ENCODE measurements at places on chromosomes 2 and 18.

DNA sequence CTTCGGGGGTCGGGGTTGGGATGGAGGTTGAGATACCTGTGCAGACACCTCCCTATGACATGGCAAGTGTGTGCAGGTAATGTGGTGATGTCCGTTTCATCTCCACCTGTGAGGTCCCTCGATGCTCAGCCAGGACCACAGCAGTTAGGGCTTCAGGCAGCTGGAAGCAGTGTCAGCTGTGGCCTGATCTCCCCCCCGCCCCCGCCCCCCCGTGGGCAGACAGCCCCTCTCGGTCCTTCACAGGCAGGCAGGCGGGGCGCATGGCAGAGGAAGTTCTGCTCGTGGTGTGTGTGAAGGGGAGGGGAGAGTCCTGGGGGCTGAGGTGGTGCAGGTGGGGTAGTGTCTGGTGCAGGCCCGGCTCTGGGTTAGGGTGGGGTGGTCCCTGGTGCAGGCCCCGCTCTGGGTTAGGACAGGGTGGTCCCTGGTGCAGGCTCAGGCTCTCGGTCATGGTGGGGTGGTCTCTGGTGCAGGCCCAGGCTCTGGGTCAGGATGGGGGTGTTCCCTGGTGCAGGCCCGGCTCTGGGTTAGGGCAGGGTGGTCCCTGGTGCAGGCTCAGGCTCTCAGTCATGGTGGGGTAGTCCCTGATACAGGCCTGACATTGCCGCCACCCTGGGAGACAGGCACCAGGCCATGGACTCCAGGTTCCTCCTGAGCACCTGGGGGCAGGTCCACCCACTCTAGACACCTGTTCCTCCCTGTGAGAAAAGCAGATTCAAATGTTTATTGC is 94.3 kb downstream of the NFATC1 start:
- DNase-seq, result peak; percentile 69

DNA sequence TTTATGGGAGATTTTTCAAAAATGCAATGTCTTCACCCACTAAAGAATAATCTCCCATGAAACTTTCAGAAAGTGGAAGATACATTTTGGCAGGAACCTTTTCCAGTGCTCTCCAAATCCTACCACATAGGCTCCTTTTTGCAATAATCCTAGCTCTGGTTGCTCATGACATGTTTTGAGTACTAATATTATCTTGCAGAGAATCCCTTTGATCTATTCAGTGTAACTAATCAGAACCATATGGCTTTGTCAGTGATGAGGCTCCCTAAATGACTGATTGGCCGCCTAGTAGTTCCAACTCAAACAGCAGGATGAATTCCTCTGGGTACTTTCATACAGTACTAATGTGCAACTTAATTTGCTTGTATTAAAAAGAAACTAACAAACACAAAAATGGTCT is 544.0 kb upstream of the FAM98A start:
- DNase-seq, result no peak

DNA sequence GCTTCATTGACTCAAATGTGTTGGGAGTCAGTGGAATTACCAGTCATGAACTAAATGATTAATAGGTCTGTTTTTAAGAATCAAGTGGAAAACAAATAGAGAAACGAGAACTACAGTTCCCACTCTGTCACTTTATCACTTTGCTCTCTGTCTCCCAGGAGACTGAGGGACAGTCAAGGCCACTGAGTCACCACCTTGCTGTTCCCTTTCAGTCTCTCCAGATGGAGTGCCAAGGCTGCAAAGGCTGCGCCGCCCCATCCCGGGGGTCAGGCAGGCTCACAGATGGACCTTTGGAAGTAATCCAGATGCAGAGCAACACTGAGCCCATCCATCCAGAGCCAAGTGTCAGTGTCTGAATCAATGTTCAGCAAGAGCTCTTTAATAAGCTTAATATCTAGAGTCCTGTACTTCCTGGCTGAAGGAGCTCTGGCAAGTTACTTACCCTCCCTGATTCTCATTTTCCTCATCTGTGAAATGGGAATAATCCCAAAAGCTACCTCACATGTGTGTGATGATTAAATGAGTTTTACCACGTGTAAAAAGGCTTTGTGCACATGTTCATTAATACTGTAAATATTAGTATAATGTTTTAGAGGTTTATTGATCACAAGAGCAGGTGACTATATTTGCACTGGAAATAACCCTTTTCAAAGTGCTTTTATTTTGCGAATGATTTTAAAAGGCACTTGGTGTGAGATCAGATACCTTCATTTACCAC is 43.0 kb upstream of the EFEMP1 start:
- no peak for DNase-seq

DNA sequence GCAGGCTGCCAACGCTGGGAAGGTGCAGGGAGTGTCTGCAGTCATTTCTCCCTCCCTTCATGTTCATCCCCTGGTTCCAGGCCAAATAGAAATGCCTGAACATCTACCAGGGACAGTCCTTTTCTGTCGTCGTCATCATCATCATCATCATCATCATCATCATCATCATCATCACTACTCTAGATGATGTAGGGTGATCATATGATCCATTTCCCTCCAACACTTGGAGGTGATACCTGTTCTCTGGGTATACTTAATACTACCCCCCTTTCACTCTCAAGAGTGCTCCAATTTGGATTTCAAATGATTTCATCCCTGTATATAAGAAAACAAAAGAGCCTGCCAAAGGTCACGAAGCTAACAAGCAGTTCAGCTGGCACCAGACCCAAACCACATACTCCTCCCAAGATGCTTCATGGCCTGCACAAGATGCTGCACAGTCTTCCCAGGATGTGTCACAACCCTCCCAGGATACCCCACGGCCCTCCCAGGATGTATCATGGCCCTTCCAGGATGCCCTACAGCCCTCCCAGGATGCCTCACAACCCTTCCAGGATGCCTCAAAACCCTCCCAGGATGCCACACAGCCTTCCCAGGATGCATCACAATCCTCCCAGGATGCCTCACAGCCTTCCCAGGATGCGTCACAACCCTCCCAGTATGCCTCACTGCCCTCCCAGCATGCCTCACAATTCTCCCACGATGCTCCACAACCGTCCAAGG is 257.9 kb downstream of the DYSF start:
- no peak for DNase-seq

DNA sequence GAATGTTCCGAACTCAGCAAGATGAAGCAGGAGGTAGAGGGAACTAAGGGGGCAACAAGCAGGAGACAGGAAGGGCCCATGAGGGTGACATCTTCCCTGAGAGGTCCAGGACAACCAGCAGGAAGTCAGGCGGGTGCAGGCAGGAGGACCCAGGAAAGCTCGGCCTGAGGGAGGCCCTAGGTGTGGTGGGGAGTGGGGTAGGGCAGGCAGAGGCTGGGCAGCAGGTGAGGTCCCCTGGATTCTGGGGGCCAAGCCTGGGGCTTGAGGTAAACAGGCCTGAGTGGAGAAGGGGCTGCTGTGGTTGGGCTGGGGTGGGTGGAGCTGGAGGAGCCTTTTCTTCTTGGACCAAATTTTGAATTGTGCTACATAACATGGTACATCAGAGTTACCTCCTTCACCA is 4.1 kb upstream of the ALPG start:
- peak; percentile 57 for DNase-seq

GRCh38 chr2:71532327-71532726 is 79.0 kb downstream of the DYSF start:
- DNase-seq, result no peak

DNA sequence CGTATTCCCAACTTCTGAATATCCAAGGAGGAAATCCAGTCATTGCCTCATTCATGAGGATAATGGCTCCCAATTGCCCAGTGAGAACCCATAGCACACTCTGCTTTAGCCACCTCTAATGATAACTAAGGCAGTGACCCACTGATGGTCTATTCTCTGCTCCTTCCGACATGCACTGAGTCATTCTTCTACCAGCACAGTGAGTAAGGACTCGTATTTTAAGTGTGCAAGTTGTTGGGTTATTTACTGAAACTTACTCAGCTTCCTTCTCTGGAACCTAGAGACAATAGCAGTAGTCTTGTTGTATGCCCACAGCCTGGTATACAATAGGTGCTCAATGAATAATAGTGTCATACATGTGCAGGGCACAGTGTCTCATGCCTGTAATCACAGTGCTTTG is 81.1 kb upstream of the ZNF397 start:
- DNase-seq, result no peak

GRCh38 chr2:121469356-121469755 is 61.3 kb upstream of the RNU4ATAC start:
- no peak for DNase-seq

GRCh38 chr2:60486067-60486466 is 67.4 kb downstream of the BCL11A start:
- no peak for DNase-seq

GRCh38 chr2:239466755-239467271 is 66.0 kb upstream of the HDAC4 start:
- peak; percentile 49 for DNase-seq

DNA sequence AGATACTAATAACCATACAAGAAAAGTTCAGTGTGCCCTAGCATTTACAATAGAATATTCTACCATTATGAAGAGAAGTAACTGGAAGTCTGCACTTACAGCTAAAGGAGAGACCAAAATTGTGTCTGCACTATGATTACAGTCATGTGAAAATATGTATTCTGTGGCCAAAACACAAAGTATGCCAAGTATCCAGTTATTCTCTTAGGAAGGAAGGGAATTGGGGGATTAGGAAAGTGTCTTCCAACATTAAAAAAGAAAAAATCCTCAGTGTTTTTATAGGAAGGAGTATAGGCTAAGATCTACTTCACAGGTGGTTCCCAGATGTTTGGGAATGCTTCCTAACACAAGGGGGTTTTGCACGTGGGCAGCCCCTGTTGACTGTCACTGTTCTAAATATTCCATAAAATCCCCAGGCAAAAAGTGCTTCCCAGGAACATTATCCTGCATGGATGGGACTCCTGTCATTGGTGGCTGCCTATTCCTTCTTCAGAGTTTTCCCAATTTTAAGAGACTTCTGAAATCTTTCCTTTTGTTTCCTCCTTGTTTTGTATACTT is 180.2 kb upstream of the KLHL29 start:
- no peak for DNase-seq

DNA sequence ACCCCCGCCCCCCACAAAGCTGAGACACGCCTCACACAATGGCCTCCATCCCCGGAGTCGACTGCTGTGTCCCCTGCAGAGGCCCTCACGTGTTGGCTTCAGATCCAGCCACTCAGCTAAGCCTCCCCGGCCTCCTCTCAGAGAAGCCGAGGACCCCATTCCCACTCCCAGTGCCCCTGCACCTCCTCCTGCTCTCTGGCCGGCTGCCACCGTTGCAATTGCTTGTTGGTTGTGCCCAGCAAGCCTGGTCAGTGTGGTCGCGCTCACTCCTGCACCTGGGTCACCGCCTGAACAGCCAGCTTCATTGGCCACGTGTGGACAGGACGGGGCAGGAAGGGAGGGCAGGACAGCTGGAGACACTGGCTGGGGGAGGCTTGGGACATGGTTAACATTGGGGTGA is 191.5 kb upstream of the SALL3 start:
- peak; percentile 53 for DNase-seq

GRCh38 chr2:73080321-73081131 is 9.0 kb upstream of the SFXN5 start:
- DNase-seq, result no peak

- DNase-seq, result no peak
These were observed 66.8 kb upstream of the ATG16L1 start for GRCh38 chr2:233184669-233185068.

- no peak for DNase-seq
These were observed 84.4 kb downstream of the THNSL2 start for GRCh38 chr2:88254437-88255091.

DNA sequence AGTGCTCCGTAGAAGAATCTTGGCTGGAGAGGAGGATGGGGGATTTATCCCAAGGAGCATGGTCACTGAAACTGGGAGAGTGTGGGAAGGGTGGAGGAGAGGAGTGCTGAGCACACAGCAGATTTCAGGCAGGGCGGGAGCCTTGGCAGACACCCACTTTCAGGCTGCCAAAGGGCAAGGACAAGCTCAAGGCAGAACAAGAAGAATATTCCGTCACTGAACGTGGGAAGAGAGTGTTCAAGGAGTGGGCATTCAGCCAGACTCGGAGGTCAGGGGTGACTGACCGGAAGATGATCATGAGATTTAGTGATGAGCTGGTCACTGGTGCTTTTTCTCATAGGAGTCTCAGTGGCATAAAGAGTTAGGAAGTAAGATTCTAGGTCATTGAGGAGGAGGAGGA is 136.2 kb upstream of the RASGRP3 start:
- peak; percentile 86 for DNase-seq

DNA sequence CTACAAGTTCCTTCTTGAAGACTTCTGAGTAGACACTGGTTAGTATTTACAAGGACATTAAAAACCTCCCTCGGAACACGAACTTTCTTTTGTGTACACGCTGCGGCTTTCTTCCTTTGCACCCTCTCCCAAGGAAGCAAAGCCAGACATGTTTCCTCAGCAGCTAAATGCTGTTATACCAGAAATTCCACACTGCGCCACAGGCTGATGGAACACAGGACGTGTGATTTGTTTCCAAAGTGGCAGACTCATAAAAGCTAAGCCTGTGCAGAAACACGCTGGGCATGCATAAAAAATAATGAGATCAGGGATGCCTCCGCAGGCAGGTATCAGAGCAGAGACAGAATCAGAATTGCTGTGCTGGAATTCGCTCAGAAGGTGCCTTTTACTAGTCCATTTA is 73.0 kb upstream of the RGPD5 start:
- no peak for DNase-seq

- DNase-seq, result no peak
These were observed 60.7 kb downstream of the DGKD start for GRCh38 chr2:233414777-233415570.

- DNase-seq, result no peak
These were observed 2.1 kb upstream of the HSBP1L1 start for GRCh38 chr18:79962311-79962710.

DNA sequence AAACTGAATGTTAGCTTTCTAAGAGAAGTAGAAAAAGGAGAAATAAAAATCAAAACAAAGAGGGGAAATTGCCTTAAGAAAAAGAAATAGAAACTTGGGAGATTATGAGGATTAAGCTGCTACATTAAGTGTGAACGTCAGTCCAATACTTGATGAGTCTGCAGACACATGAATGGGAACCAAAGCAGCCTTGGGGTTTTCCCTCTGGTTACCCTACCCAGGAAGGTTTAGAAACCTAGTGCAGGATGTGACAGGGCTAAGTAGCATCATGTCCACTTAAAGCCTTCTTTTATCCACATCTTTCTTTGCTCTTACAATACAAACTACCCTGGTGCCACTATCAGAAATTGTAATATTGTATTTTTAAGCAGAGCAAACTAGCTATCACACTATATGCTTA is 22.3 kb downstream of the SLC35F5 start:
- DNase-seq, result no peak

GRCh38 chr2:145910416-145910815 is 1390.5 kb upstream of the ZEB2 start:
- DNase-seq, result no peak

GRCh38 chr2:204795156-204795555 is 249.9 kb downstream of the PARD3B start:
- no peak for DNase-seq

DNA sequence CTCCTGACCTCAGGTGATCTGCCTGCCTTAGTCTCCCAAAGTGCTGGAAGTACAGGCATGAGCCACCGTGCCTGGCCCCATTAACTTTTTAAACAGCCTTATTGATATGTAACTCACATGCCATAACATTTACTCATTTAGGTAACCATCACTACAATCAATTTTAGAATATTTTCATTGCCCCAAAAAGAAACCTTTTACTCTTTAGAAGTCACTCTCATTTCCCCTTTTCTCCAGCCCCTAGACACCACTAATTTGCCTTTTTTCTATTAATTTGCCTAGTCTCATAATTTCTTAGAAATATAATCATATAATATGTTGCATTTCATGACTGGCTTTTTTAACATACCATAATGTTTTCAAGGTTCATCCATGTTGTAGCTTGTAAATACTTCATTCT is 57.2 kb upstream of the TACR1 start:
- no peak for DNase-seq

- DNase-seq, result no peak
These were observed 189.1 kb downstream of the TCF4 start for GRCh38 chr18:55398858-55399257.

- no peak for DNase-seq
These were observed 5.3 kb upstream of the RAB12 start for GRCh38 chr18:8603663-8604520.
